Right cardiac atrium (tissue), 5 donors: ENCODE measurements at places on chromosomes 5 and 9. TPM values are rescaled to one million over a fixed set of nuclear protein-coding genes. Genes with fewer than 3 reads are reported as not detected.

- DNase-seq = no peak
These were observed 232.9 kb upstream of the MVB12B start for GRCh38 chr9:126093771-126094170.

DNA sequence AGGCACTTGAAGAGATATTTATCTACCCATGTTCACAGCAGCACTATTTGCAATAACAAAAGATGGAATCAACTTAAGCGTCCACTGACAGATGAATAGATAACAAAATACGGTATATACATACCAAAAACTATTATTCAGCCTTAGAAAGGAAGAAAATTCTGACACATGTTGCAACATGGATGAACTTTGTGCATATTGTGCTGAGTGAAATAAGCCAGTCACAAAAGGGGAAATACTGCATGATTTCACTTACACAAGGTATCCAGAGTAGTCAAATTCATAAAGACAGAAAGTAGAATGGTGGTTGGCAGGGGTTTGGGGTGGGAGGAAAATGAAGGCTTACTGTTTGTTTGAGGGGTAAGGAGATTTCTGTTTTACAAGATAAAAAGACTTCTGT, 66.0 kb downstream of the FBN2 start:
- no peak for DNase-seq

The WNK2 gene
- total RNA-seq = 246 TPM

DNA sequence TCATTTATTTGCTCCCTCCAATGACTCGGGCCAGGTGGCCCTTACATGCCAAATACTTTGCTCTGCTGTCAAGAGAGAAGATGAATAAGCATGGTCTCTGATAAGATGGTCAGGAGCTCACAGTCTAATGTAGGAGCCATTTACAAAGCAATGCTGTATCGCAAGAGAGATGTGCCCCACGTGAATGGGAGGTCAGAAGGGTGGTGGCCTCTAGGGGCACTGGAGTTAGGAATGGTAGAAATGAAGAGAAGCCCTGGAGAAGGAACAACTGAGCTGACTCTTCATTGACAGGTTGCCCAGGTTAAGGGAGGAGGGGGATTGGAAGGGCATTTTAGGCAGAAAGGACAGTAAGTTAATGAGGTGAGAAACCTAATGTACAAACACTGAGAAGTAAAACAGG, 286.5 kb downstream of the KCTD16 start:
- no peak for DNase-seq

DNA sequence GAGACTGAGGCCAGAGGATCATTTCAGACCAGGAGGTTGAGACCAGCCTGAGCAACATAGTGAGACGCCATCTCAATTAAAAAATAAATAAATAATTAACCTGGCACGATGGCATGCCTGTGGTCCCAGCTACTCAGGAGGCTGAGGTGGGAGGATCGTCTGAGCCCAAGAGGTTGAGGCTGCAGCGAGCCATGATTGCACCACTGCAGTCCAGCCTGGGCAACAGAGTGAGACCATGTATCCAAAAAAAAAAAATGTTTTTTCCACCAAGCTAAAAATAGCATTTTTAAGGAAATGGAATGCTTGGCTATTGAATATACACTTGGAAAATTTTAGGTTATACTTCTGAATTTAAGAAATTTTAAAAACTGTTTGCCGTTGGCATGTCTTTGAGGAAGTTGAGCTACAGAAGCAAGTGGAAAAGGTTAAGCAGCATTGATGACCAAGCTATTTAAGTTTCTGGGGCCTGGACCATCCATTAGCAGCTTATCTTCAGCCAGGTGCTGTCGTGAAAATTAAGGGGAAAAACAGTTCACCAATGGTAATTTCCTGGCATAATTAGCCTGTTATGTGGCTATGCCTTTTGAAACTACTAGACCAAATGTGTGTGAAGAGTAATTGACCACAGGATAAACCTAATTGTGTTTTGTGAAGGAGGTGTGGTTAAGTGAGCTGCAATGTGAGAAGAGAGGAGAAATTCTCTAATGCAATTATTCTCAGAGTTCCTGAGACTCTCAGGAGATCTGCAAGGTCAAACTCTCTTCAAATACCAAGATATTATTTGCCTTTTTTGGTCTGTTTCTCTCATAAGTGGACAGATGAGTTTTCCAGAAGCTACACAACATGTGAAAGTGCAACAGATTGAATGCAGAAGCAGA, 21.0 kb downstream of the F2R start:
- no peak for DNase-seq

DNA sequence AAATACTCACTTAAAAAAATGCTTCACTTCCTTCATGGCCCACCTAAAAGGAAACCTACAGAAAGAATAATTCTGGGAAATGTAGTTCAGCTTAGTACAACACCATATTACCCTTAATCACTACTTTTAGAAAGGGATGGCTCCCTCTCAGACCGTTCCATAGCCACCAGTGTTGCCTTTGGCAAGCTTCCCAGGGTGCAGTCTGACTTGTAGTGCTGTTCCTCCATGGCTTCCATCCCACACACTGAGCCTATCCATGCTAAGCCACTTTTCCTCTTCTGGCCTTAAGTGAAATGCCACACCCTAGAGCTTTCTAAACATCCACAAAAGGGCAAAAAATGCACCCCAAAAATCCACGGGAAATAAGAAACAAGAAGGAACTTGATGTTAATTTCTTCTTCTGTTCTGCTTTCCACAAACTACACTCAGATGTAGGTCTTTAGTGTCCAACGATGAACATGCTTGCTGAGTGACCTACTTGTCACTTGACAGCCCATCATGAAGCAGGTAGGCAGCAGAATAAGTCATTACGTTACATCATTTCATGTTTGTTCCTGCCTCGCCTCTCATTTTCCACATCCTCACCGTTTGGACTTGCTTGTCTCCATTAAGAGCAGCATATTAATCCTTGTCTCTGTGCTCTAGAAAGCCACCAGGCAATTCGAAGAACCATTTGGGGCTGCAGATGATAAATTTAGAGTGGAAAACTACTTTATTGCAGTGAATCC, 391.1 kb upstream of the GRAMD2B start:
- DNase-seq = peak; percentile 89

The SPINK5 gene
- 0.82 TPM for total RNA-seq

DNA sequence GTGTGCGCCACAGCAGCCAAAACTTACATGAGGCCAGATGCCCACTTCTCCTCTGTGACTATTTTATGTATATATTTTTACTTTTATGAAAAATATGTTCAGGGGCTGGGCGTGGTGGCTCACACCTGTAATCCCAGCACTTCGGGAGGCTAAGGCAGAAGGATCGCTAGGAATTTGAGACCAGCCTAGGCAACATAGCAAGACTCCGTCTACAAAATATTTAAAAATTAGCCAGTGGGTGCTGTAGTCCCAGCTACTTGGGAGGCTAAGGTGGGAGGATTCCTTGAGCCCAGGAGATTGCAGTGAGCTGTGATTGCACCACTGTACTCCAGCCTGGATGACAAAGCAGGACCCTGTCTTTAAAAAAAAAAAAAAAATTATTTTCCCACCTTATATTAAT, 83.2 kb downstream of the RFK start:
- DNase-seq = no peak

The SPINK9 gene
- not detected for total RNA-seq

DNA sequence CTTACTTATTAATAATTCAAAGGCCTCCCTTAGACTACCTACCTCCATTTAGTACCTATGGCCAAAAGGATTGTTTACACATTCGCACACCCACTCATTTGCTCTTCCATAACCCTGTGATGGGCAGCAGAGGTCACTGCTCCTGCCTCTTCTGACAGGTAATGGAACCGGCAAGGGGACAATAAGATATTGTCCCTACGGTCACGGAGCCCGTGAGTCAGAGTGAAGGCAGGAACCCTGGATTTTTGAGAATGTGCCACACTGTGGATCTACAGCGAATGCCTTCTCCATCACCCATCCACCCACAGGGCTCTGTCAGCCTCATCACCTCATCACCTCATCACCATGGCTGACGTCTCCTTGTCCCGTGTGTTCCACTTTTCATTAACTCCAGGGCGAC, 132.3 kb downstream of the MYO10 start:
- DNase-seq = no peak

The CCIN gene
- total RNA-seq = 0.28 TPM

- peak; percentile 84 for DNase-seq
These were observed 65.3 kb downstream of the CSNK1A1 start for GRCh38 chr5:149485655-149486615.

DNA sequence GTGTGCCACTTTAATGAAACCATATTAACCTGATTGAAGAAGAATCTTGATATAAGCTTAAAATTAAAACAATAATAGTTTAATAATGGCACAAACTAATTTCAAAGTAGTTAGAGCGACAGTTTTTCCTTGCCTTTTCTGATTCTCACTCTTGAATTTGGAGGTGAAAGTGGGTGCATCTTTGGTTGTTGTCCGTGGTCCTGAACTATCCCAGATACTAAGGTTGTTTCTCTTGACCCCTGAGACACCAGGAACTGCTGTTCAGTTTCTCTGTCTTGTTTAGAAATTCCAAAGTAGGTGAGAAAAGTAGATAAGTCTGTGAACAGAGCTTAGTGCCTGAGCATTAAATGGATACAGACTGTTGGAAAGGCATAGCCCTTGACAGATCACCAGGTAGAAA, 274.7 kb downstream of the FBXL7 start:
- no peak for DNase-seq

DNA sequence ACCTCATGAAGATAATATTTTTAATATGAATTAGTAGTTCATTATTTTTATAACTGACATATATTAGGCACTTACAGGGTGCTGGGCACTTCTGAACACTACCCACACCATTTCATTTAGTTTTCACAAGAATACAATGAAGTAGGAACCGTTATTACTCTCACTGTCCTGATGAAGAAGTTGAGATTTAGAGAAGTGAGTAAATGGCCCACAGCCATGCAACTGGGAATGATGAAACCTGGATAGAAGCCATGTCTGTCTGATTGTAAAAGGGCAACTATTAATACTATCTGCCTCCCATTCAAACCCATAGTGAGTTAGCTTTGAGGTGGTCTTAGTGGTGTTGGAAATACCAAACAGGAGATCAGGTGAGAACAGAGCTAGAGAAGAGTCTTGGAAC, 29.6 kb upstream of the OTULINL start:
- DNase-seq = no peak

GRCh38 chr5:83988293-83988685, 267.6 kb upstream of the HAPLN1 start:
- no peak for DNase-seq

The MUSK gene
- 4.7 TPM for total RNA-seq

The HMCN2 gene
- total RNA-seq = 5.1 TPM

- no peak for DNase-seq
These were observed 4.0 kb downstream of the TSLP start for GRCh38 chr5:111075520-111075919.

The ALDH1A1 gene
- 38.0 TPM for total RNA-seq

The FAM200C gene
- 4.4 TPM for total RNA-seq

DNA sequence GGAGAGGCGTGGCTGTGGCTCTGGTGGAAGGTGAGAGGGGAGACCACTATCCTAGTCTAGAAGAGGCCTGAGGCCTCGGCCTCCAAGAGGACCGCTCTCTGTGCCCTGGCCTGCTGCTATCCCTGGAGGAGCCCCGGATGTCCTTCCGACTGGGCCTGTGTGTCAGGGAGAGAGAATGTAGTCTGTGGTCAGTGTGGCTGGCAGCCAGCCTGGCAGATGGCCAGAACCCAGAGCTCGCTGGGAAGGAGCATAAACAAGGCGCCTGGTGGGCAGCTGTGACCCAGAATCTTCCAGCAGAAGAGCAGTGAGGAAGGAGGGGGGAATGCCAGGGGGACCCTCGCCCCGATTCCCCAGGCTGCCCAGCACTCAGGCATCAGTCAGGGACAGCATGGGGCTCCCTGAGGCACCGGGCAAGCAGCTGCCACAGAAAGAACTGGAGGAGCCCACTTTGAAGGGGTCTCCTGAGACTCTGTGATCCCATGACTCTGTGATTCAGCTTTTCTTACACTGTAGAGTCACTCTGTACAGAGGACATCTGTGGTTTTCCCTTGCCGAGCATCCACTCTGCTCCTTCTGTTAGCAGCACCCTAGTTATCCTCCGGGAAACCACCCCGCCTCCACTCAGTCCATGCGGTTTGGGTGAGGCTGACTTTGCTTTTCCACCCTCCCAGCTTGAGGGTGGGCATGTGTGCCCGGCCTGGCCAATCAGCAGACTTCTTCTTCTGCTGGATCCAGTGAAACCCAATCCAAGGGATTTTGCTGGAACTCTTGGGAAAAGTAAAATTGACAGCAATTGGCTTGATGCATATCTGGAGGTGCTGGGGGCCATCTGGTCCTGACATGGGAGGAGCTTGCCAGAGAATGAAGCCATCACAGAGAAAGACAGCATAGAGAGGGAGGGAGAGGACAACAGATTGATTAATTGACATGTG, 46.2 kb upstream of the PWWP2A start:
- peak; percentile 95 for DNase-seq

- DNase-seq = no peak
These were observed 236.4 kb downstream of the LRRC70 start for GRCh38 chr5:62814991-62815390.

The C1QTNF2 gene
- total RNA-seq = 2.0 TPM

DNA sequence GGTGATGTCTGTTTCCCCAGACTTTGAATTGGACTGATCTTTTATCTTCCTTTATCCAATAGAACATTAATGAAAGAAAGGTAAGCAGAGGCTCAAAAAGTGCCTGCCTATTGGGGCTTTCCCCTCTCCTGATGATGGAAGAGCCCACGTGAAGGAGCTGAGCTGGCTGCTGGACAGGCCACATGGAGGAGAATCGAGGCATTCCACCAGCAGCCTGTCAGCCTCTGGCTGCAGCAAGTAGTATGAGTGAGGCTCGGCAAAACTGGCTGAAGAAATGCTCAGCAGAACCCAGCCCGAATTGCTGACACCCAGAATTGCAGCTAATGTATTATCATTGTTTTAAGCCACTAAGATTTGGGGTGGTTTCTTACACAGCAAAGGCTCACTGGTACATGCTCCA, 66.5 kb upstream of the STC2 start:
- no peak for DNase-seq
